Panc1 (cell line): ENCODE measurements at places on chromosomes 12 and 14.

DNA sequence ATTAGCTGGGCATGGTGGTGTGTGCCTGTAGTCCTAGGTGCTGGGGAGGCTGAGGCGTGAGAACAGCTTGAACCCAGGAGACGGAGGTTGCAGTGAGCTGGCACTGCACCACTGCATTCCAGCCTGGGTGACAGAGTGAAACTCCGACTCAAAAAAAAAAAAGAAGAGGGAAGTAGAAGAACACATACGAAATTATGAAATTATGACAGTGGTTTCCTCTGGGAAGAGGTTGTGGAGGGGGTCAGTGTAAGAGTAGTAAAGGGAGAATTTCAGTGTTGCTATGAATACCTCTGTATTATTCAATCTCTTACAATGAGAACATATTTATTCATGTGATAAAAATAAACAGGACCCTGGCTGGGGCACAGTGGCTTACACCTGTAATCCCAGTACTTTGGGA lies 24.7 kb upstream of the CSRNP2 start:
- H3K4me1 ChIP-seq: no peaks in the 10 kb centered on the region
- no peak for DNase-seq
- peaks cover 24% of the 10 kb centered on the region for H3K36me3 ChIP-seq
- no peaks in the 10 kb centered on the region for H3K27me3 ChIP-seq
- no peak overlapping the region for H3K4me3 ChIP-seq

- peaks cover 17% of the 10 kb centered on the region for H3K4me1 ChIP-seq
- no peak for DNase-seq
- H3K27ac ChIP-seq: peak overlapping the region; percentile 84
- H3K27me3 ChIP-seq: no peaks in the 10 kb centered on the region
- H3K4me3 ChIP-seq: no peak overlapping the region
- no peaks in the 10 kb centered on the region for H3K36me3 ChIP-seq
Observed at GRCh38 chr14:101481557-101481956, 79.7 kb upstream of the DIO3 start.

- no peak for DNase-seq
- no peaks in the 10 kb centered on the region for H3K4me1 ChIP-seq
- no peaks in the 10 kb centered on the region; the same call in 1 of the 2 replicates for H3K36me3 ChIP-seq
- H3K4me3 ChIP-seq: no peak overlapping the region
- H3K27me3 ChIP-seq: no peaks in the 10 kb centered on the region
Observed at GRCh38 chr14:71117839-71118743, 210.8 kb downstream of the PCNX1 start.

DNA sequence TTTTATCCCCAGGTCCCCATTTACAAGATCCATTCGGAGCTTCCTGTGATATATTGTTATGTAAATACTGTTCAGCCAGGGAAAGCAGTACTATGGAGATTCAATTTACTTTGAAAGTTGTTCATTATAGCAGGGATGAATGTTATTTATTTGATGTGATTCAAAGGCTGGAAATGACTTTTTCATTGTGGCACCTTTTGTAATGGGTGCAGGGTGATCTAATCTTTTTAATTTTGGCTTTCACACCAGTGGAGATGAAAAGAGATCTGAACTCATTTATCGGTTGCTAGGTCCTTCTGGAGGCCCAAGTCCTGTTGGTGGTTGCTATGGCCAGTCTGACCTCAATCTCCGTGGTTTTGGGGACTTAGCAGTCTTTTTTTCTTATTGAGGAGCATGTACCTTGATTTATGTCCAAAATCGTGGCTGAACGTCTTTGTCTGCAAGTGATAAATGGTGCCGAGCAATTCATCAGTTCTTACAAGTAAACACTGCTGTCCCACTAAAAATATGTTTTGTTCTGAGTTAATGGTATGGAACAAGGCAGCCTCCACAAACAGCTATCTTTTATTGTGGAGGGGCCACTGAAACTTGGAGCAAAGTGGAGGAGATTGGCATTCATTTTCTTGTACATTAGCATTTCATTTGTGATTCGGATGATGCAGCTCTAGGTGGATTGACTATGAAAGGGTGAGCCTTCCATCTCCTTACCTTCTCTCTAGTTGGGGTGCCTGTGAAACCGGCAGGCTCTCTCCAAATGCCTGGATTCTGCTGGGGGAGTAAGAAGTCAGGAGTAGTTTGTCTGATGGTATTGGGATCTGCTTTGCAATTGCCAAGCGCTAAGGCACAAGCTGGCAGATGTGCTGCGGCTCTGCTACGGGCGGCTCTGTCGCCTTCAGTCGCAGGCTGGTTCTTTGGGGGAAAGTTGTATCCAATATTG lies 2.0 kb downstream of the RMST start:
- H3K4me3 ChIP-seq: no peak overlapping the region
- peaks cover 2% of the 10 kb centered on the region for H3K27me3 ChIP-seq
- H3K27ac ChIP-seq: no peak overlapping the region

DNA sequence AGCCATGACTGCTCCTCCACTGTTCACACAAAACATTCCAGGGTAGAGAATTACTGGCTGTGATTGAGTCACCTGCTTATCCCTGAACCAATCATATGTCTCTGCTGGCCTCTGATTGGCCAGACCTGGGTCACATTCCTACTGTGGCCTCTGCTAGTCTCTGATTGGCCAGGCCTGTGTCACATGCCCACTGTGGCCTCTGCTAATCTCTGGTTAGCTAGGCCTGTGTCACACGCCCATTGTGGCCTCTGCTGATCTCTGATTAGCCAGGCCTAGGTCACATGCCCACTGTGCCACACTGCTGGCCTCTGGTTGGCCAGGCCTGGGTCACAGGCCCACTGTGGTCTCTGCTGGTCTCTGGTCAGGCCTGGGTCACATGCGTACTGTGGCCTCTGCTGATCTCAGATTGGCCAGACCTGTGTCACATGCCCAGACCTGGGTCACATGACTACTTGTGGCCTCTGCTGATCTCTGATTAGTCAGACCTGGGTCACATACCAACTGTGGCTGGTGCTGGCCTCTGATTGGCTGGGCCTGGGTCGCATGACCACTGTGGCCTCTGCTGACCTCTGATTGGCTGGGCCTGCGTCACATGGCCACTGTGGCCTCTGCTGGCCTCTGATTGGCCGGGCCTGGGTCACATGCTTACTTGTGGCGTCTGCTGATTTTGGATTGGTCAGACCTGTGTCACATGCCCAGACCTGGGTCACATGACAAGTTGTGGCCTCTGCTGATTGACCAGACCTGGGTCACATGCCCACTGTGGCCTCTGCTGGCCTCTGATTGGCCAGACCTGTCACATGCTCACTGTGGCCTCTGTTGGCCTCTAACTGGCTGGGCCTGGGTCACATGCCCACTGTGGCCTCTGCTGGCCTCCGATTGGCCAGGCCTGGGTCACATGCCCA lies 251.6 kb downstream of the SLC15A4 start:
- no peak overlapping the region for H3K27ac ChIP-seq
- H3K4me1 ChIP-seq: no peaks in the 10 kb centered on the region
- H3K4me3 ChIP-seq: no peak overlapping the region
- H3K36me3 ChIP-seq: no peaks in the 10 kb centered on the region
- no peaks in the 10 kb centered on the region for H3K27me3 ChIP-seq
